ENCODE measurements at places on chromosomes 16 and 17. TPM values are rescaled to one million over a fixed set of nuclear protein-coding genes. Genes with fewer than 3 reads are reported as not detected.

The ALOX12B gene
- total RNA-seq, result 1.2 TPM

The OTOA gene
- not detected for total RNA-seq

The TMUB2 gene
- total RNA-seq, result 43.4 TPM

The CCL2 gene
- not detected for total RNA-seq

The HNF1B gene
- total RNA-seq, result 1.3 TPM

The CA4 gene
- total RNA-seq, result not detected

The VAC14 gene
- 65.5 TPM for total RNA-seq

The STH gene
- total RNA-seq, result not detected

The DUSP14 gene
- 49.4 TPM for total RNA-seq

The B3GNT9 gene
- total RNA-seq, result 2.8 TPM

The GUCY2D gene
- total RNA-seq, result 0.12 TPM

The KRTAP4-9 gene
- total RNA-seq, result not detected

The CIITA gene
- not detected for total RNA-seq

The TNFRSF17 gene
- total RNA-seq, result not detected

The PLCG2 gene
- total RNA-seq, result 5.9 TPM

The KRTAP3-2 gene
- not detected for total RNA-seq

The ITGAX gene
- total RNA-seq, result not detected

The SLC5A11 gene
- total RNA-seq, result 0.51 TPM

The GH2 gene
- total RNA-seq, result not detected

The CDH1 gene
- total RNA-seq, result 100 TPM

The HOXB4 gene
- total RNA-seq, result 0.22 TPM

The SHISA9 gene
- not detected for total RNA-seq

The TP53TG3F gene
- not detected for total RNA-seq

The GPR142 gene
- not detected for total RNA-seq

The NUDT7 gene
- total RNA-seq, result not detected

The UMOD gene
- not detected for total RNA-seq

The KATNIP gene
- total RNA-seq, result 30.0 TPM

The MYH11 gene
- total RNA-seq, result not detected

The TBC1D3H gene
- not detected for total RNA-seq

The EFCAB3 gene
- not detected for total RNA-seq

The CCDC200 gene
- not detected for total RNA-seq

The MMP15 gene
- total RNA-seq, result 9.4 TPM

The ZNF830 gene
- 5.0 TPM for total RNA-seq

The USP10 gene
- total RNA-seq, result 50.4 TPM

The ABAT gene
- 0.95 TPM for total RNA-seq

The MT1G gene
- total RNA-seq, result not detected

The PLEKHH3 gene
- total RNA-seq, result 27.8 TPM

The DDX42 gene
- 72.4 TPM for total RNA-seq

The SOX9 gene
- total RNA-seq, result 151 TPM

The TRAP1 gene
- 243 TPM for total RNA-seq

The SKAP1 gene
- total RNA-seq, result not detected

The CCDC78 gene
- 3.3 TPM for total RNA-seq

The SLC25A19 gene
- 75.0 TPM for total RNA-seq

The TTYH2 gene
- 21.0 TPM for total RNA-seq
